ENCODE measurements at places on chromosomes 4 and X.

- DNase-seq: no peak
Observed at GRCh38 chr4:25856756-25857155, 6.0 kb downstream of the SEL1L3 start.

DNA sequence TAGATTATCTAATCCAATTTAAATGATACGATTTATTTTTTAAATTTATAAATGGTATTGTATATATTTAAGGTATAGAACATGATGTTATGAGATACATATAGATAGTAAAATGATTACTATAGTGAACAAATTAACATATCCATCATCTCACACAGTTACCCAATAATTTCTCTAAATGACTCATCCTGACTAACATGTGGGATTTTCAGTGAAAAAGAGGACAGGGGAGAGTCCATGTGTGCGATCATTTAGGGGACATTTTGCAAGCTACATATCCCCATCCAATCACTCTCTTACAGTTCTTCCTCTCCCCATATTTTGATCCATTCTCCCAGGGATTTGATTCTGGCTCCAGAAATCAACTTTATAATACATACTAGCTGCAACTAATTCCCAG lies 88.2 kb downstream of the ABCB7 start:
- DNase-seq: no peak

- no peak for DNase-seq
Observed at GRCh38 chr4:139704915-139705485, 39.4 kb downstream of the MGST2 start.

DNA sequence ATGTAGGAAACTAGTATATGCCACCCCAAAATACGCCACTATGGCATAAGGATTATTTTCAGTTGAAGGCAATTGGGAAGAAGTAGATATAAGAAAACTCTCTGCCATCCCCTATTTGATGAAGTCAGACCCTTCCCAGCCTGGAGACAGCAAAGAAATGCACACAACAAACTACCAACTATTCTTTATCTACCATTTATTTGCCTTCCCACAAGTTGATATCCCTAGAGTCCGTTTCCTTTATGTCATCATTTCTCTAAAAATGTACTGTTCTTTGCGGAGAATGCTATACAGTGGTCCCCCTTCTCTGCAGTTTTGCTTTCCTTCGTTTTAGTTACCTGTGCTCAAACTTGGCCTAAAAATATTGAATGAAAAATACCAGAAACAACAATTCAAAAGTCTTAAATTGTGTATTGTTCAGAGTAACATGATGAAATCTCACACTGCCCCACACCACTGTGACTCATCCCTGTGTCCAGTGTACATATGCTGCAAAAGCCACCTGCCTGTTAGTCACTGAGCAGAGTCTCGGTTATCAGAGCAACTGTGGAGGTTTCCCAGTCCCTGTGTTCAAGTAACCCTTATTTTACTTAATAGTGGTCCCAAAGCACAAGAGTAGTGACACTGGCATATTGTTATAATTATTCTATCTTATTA lies 152.3 kb downstream of the WDFY3 start:
- no peak for DNase-seq

- DNase-seq: peak; percentile 1
Observed at GRCh38 chr4:56129431-56129861, 180.7 kb downstream of the CEP135 start.
